HCEC 1CT (cell line): ENCODE measurements at places on chromosomes 4 and X.
A peak's percentile ranks its signal among the peaks of the same experiment; 100 is the strongest.

- DNase-seq = peak; percentile 11
These were observed 89.7 kb downstream of the ARHGAP10 start for GRCh38 chr4:147821555-147821954.

DNA sequence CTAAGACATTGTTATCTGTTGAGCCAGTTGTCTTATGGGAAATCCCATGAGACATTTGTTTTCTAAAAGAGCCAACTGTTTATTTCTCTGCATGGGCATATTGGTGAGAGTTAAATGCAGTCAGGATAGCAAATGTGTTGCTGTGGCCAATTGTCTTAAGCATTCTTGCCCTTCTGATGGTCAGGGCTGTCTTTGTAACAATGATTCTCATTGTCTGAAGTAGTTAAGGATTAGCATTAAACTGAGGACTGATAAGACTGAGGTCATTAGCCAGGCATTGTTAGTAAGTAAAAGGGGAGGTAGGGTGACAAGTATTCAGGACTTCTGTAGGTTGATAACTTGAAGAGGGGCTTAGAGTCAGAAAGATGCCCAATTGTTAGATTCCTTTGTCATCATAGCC is 11.2 kb upstream of the MORF4L2 start:
- DNase-seq = no peak

DNA sequence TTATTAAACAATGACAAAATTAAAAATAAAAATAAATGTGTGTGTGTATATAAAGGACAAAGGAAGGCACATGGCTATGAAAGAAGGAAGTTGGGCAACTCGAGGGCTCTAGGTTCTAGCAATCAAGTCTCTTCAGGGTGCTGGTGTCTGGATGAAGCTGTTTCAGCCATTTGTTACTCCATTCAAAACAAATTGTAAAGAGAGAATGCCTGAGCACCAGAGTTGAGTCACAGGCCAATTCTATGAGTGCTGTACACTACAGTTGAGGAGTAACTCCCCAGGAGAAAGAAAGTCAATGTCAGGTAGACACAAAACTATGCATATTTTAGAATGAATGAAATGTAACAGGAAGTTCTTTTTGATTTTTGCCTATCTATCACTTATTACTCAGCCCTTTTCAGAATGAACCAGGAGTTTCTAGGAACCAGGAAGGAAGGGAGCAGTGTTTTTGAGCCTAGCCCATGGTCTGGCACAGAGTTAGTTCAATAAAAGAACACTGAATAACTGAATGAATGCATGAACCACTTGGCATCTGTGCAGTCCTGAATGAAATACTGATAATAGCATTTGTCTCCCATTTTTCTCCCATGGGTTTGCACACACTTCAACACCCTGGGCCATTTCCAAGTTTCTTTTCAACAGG is 151.7 kb upstream of the CPEB2 start:
- DNase-seq = no peak

DNA sequence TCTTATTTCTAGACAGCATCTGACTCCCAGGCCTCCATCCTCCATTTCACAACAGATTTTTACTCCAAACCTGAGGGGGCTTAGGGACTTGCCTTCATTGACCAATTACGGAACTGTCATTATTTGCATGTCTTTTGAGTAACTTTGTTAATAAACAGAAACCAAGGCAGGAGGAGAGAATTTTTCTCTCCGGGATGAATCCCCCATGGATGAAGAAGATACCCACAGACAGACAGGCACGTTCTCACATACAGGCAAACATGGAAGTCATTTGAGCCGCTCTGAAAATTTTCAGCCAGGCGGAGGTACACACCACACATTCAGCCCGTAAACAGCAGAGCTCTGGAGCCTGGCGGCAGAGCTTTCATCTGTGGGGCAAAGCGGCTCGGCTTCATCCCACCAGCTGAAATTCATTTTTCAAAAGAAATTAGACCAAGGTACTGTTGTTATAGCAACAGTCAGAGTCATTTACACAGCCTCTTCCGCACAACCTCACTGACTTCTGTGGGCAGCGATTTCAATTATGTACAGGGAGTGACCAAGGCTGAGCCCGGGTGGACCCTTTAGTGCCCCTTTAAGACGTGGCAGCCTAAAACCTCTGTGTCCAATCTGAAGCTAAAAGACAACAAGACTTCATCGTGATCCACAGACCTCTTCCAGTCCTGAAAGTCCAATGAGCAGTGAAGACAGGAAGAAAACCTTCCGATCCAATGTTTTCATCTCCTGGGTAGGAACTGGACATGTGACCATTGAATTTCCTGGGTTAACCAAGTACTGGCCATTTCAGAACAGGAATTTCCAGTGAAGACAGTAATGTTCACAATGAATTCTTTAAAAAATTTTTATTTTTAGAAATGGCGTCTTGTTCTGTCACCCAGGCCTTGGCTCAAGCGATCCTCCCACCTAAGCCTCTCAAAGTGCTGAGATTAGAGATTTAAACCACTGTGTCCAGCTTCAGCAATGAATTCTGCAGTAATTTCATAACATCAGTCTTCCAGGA is 237.0 kb downstream of the MGST2 start:
- peak; percentile 39 for DNase-seq

GRCh38 chr4:86218746-86219473 is 140.9 kb downstream of the MAPK10 start:
- peak; percentile 60 for DNase-seq

GRCh38 chr4:81818385-81818920 is 346.7 kb upstream of the RASGEF1B start:
- no peak for DNase-seq

DNA sequence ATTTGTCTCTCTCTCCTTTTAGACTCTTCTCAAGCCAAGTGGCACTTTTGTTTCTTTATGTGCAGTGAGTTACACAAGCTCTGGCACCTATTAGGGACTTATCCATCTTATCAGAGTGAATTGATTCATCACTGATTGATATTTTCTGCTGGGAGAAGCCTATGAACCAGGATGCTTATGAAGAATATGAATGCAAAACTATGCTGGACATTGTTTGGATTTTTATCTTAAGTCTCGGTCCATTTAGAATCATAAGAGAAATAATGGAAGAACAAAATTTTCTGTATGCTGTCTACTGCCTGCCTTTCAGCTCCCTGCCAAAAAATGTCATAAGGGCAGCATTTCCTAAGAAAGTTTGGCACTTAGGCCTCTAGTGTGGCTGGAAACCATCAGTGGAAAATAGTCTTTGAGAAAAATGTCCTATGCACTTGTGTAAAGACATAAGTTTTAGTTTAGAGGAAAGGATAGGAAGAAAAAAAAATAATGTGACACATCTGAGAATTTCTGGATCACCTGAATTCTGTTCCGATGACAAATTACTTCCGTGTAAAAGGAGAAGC is 365.7 kb upstream of the MAD2L1 start:
- no peak for DNase-seq
